Prostate gland (tissue), 2 donors: ENCODE measurements at places on chromosomes 3 and 15. TPM values are rescaled to one million over a fixed set of nuclear protein-coding genes. Genes with fewer than 3 reads are reported as not detected.

TTC21A gene
- 9.0 TPM for total RNA-seq

CCDC71 gene
- total RNA-seq, result 47.0 TPM

GJD2 gene
- total RNA-seq, result not detected

GRCh38 chr3:17820704-17821103 is 78.3 kb upstream of the TBC1D5 start:
- H3K36me3 ChIP-seq, result no peaks in the 10 kb centered on the region
- DNase-seq, result no peak
- no peak overlapping the region for H3K27ac ChIP-seq
- no peak overlapping the region for H3K4me3 ChIP-seq
- H3K4me1 ChIP-seq, result no peaks in the 10 kb centered on the region

GRCh38 chr15:60800299-60801072 is 321.5 kb upstream of the ICE2 start:
- no peaks in the 10 kb centered on the region for H3K4me1 ChIP-seq
- no peaks in the 10 kb centered on the region for H3K27me3 ChIP-seq
- DNase-seq, result no peak
- no peaks in the 10 kb centered on the region for H3K36me3 ChIP-seq
- H3K27ac ChIP-seq, result no peak overlapping the region

DNA sequence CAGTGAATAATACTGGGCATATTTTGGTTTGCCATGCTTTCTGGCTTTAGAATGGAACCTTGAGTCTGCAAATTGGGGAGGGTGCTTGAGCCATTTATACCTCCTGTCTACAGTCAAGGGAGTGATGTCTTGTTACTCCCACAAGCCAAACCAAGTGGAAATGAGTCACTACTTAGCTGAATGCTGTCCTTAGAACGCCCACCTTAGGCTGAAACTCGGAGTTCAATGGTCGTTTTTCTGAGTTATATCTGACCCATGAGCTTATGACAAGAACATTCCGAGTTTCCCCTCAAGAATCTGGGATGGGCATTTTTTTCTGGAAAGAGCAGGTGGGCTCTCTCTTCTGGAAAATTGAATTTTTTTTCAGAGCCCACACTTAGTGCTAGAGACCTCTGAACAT is 17.4 kb upstream of the CLDN18 start:
- no peak overlapping the region for H3K4me3 ChIP-seq
- H3K36me3 ChIP-seq, result no peaks in the 10 kb centered on the region
- H3K4me1 ChIP-seq, result no peaks in the 10 kb centered on the region
- H3K27ac ChIP-seq, result no peak overlapping the region
- H3K27me3 ChIP-seq, result no peaks in the 10 kb centered on the region

- no peaks in the 10 kb centered on the region for H3K36me3 ChIP-seq
- no peak overlapping the region for H3K4me3 ChIP-seq
- H3K27ac ChIP-seq, result no peak overlapping the region
- H3K4me1 ChIP-seq, result peaks cover under 1% of the 10 kb centered on the region
- no peaks in the 10 kb centered on the region for H3K27me3 ChIP-seq
Observed at GRCh38 chr15:78925076-78925624, 19.7 kb downstream of the CTSH start.

DNA sequence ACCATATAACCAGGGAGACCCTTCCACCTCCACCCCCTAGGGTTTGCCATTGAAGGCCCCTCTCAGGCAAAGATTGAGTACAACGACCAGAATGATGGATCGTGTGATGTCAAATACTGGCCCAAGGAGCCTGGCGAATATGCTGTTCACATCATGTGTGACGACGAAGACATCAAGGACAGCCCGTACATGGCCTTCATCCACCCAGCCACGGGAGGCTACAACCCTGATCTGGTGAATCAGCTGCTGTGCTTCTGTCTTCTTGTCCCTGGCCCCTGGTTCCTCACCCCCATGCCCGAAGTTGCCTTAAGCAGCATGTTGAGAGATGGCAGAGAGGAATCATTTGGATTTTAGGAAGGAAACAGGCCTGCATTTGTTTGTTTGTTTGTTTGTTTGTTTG is 98.4 kb downstream of the FLNB start:
- H3K4me3 ChIP-seq, result no peak overlapping the region
- H3K4me1 ChIP-seq, result peaks cover 9% of the 10 kb centered on the region
- DNase-seq, result no peak
- no peaks in the 10 kb centered on the region for H3K27me3 ChIP-seq
- peak overlapping the region; percentile 7 for H3K27ac ChIP-seq

DNA sequence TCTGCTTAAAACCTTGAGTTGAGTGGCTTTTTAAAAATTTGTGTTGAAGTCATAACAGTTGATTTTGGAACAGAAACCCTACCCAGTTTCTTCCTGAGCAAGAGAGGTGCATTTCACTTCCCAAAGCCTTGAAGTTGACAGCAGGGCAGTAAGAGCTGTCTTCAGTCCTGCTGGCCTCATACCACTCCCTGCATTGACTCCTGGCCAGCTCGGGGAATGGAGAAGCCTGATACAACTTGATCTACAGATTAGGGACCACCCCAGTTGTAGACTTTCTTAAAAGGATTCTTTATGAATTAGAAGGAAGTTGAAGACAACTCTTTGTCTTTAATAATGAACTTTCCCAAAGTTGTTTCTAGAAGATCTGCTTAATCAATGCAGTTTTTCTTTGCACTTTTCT is 90.6 kb upstream of the FLNB start:
- H3K4me3 ChIP-seq, result no peak overlapping the region
- DNase-seq, result peak; percentile 20
- peaks cover 6% of the 10 kb centered on the region for H3K4me1 ChIP-seq
- H3K36me3 ChIP-seq, result no peaks in the 10 kb centered on the region
- H3K27me3 ChIP-seq, result no peaks in the 10 kb centered on the region

DNA sequence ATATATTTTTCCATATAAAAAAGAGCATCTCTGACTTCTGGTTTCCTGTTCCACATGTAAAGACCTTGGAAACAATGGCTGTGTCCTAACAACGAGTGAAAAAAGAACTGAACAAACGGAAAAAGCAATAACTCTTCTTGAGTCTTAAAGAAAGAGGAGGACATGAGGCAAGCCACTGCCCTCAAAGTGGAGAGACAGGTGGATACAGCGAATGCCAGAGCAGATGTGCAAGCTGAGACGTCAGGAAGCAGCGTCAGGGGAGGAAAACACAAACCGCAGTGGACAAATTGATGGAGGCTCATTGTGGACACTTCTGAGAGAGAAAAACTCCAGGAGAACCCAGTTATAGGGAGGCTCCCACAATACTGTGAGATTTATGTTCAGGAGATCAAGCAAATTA is 208.0 kb upstream of the MME start:
- H3K4me3 ChIP-seq, result no peak overlapping the region
- DNase-seq, result no peak
- no peaks in the 10 kb centered on the region for H3K27me3 ChIP-seq

DNA sequence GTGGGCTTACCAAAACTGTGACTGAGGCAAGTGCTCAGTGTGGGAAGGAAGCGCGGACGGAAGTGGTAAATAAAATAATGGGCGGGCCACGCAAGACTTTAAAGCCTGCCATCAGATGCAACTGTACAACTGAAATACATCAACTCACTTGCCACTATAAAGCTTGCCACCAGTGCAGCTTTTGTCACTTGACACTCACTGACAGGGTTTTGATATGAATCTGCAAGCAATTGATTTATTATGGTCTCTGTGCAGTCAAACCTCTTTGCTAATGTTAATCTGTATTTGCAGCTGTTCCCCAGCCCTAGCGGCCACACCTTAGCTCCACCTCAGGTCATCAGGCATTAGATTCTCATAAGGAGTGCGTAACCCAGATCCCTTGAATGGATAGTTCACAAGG is 2.3 kb upstream of the GFM1 start:
- H3K36me3 ChIP-seq, result no peaks in the 10 kb centered on the region
- H3K27ac ChIP-seq, result no peak overlapping the region
- H3K4me1 ChIP-seq, result no peaks in the 10 kb centered on the region
- no peak for DNase-seq
- H3K4me3 ChIP-seq, result no peak overlapping the region

DNA sequence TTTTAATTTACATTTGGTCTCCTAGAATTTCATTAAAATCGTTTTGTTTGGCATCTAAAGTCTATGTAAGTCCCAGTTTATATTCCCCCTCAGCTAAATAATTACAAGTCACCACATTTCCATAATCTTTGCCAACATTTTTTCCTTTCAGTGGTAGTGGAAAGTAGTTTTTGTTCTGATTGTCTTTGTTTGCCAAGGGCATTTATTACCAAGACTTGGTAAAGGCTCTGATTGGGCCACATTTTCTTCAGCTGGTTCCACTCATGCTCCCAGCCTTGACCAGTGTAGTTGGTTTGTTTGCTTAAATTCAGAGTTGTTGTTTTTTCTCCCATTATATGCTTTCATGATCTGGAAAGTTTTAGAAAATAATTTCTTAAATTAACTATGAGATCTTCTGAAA is 153.4 kb upstream of the MME start:
- no peaks in the 10 kb centered on the region for H3K27me3 ChIP-seq
- no peak overlapping the region for H3K4me3 ChIP-seq
- H3K4me1 ChIP-seq, result no peaks in the 10 kb centered on the region
- DNase-seq, result no peak

DNA sequence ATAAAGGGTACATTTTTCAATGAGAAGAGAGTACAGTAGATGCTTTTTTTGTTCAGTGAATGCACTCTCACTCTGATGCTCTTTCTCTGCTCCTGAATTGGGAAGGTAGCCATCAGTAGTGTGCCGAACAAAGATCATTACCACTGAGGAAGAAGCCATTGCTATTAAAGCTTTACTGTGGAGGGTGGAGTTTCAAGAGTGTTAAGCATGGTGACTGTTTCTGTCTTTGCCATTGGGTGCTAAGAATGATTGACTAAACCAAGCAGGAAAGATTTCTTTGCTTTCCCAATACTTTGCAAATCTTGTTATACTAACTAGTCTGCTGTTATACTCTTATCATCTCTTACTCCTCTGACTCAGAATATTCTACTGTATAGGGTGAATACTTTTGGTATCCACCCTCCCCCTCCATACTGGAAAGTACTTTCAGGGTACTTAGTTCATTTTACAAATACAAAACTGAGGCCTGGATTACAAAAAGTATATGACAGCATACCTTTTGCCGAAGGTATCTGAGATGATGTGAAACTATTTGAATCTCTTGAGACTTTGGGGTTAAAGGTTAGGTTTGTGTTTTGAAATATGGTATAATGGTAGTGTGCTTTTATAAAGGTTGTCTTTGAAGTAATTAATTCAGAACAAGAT is 1.7 kb downstream of the RAB11A start:
- peak overlapping the region; percentile 98 for H3K27ac ChIP-seq
- H3K4me3 ChIP-seq, result peak overlapping the region; percentile 95
- no peak for DNase-seq
- no peaks in the 10 kb centered on the region for H3K36me3 ChIP-seq
- no peaks in the 10 kb centered on the region for H3K4me1 ChIP-seq

DNA sequence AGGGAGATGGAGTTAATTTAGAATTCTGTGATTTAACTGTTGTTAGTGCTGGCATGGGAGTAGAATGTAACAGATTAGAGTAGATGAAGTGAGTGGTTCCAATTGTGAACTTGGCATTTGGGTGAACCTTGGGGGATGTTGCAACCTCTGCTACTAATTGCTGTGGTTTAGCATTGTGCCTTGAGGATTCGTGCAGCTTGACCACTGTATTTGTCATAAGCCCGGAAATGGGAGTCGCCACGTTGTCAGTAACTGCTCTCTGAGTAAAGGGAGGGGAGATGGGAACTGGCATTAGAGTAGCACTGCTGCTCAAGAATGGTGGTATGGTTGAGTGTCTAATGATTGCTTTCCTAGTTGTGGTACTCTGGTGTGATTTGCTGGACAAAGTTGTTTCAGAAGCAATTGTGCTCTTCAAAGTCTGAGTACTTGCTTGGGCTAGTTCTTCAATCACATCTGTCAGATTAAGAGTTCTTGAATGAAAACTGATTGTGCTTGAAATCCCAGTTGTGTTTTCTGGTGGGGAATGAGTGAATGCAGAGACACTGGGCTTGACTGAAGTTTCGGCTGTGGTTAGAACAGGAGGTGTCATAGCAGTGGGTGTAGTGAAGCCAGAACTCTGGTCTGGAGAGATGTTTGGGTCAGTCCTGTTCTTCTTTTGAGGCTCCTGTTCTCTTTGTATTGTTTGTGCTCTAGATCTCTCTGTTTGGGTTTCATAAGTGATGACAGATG is 15.4 kb downstream of the IGSF10 start:
- no peak overlapping the region for H3K27ac ChIP-seq
- no peak overlapping the region for H3K4me3 ChIP-seq
- no peak for DNase-seq
- H3K4me1 ChIP-seq, result no peaks in the 10 kb centered on the region
- no peaks in the 10 kb centered on the region for H3K27me3 ChIP-seq

GRCh38 chr3:117863146-117863545 is 1153.6 kb downstream of the TUSC7 start:
- no peak overlapping the region for H3K4me3 ChIP-seq
- H3K27ac ChIP-seq, result no peak overlapping the region
- H3K36me3 ChIP-seq, result no peaks in the 10 kb centered on the region
- DNase-seq, result no peak
- no peaks in the 10 kb centered on the region for H3K4me1 ChIP-seq

- no peaks in the 10 kb centered on the region for H3K4me1 ChIP-seq
- no peak for DNase-seq
- H3K36me3 ChIP-seq, result no peaks in the 10 kb centered on the region
Observed at GRCh38 chr3:164406281-164406680, 672.0 kb downstream of the SI start.

DNA sequence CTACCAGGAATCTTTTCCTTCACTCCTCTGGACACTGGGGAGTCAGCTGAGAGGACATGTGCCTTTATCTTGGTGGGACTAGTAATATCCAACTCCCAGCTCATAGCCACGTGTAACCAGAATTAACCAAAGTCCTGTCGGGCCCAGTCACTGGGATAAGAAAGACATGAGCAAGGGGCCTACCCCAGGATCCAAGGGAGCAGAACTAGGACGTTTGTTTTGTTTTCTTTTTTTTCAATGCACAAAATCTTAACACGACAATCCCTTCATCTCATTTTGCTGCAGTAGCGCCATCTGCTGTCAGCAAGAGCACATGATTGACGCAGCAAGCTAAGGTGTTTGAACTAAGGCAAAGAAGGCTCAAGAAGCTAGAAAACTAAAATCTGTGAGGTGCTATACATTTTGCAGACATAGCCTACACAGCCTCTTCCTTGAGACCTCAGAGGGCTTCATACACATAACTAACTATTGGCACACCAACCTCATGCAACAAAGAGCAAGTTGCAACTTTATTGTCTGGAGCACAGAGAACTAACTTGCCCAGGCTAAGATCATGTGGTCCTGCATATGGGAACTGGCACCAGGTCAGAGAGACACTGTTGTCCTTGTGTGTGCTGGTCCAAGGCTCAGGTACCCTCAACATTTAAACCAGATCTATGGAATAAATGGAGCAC is 43.6 kb downstream of the RLBP1 start:
- no peak overlapping the region for H3K27ac ChIP-seq
- peaks cover 5% of the 10 kb centered on the region for H3K36me3 ChIP-seq
- no peak overlapping the region for H3K4me3 ChIP-seq
- H3K4me1 ChIP-seq, result peaks cover 3% of the 10 kb centered on the region
- peak; percentile 64 for DNase-seq
- no peaks in the 10 kb centered on the region for H3K27me3 ChIP-seq

- no peak for DNase-seq
- H3K27me3 ChIP-seq, result no peaks in the 10 kb centered on the region
- H3K4me3 ChIP-seq, result no peak overlapping the region
- H3K4me1 ChIP-seq, result peaks cover 3% of the 10 kb centered on the region
- H3K27ac ChIP-seq, result peak overlapping the region; percentile 39
Observed at GRCh38 chr15:90561344-90562244, 31.9 kb downstream of the CRTC3 start.
